Neural progenitor cell (in vitro differentiated cells): ENCODE measurements at places on chromosomes 3 and 15.

GRCh38 chr15:66603301-66604179 lies 37.7 kb upstream of the LCTL start:
- DNase-seq: peak; percentile 91

DNA sequence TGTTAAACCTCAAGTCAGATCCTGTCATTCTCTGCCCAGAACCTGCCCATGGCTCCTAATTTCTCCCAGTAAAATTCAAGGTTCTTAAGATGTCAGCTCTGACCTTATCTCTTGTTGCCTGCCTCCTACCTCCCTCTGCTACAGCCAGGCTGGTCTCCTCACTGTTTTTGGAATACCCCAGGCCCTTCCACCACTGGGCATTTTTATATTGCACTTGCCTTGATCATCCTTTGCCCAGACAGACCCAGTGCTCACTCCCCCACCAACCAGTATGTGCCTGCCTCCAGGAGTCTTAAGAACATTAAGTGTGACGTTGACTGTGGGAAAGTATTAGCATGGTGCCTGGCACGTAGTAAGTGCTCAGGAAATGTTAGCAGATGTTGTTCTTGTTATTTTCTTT lies 3.1 kb downstream of the MITF start:
- DNase-seq: no peak

DNA sequence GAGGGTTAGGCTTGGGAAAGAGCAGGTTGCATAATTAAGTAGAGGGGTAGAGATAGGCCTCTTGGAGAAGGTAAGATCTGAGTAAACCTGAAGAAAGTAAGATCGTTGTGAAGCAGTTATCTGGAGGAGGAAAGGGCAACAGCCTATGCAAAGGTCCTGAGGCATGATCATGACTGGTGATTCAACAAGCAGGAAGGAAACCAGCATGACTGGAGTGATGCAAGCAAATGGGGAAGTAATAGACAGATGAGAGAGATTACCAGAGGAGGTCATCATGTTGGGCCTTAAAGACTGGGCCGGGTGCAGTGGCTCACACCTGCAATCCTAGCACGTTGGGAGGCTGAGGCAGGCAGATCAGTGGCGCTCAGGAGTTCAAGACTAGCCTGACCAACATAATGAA lies 360.2 kb downstream of the EPHB1 start:
- no peak for DNase-seq

DNA sequence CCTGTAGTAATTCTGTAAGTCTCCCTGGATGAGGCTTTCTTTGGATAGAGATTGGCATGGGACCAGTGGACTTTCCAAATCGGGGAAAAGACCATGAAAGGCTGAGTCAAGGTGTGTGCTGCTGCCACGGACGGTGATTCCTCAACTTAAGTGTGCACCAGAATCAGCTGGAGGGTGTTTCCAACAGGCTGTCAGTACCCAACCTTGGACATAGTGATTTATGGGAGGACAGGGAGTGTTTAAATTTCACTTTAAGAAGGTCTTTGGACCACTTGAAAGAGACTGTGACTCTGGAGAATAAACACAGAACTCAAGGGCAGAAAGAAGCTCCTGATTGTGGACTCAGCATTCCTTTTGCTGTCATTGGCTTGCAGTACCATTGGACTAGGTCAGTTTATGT lies 20.4 kb upstream of the CHST2 start:
- no peak for DNase-seq

DNA sequence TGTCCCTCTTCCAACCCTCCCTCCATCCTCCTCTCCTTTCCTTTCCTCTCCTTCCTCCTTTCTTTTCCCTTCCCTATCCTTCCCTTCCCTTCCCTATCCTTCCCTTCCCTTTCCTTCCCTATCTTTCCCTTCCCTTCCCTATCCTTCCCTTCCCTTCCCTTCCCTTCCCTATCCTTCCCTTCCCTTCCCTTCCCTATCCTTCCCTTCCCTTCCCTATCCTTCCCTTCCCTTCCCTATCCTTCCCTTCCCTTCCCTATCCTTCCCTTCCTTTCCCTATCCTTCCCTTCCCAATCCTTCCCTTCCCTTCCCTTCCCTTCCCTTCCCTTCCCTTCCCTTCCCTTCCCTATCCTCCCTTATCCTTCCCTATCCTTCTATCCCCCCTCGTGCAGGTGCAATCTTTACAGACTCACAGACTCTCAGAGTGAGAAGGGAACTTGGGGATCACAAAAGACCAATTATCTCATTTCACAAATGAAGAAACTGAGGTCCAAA lies 31.5 kb downstream of the RASGRF1 start:
- no peak for DNase-seq

DNA sequence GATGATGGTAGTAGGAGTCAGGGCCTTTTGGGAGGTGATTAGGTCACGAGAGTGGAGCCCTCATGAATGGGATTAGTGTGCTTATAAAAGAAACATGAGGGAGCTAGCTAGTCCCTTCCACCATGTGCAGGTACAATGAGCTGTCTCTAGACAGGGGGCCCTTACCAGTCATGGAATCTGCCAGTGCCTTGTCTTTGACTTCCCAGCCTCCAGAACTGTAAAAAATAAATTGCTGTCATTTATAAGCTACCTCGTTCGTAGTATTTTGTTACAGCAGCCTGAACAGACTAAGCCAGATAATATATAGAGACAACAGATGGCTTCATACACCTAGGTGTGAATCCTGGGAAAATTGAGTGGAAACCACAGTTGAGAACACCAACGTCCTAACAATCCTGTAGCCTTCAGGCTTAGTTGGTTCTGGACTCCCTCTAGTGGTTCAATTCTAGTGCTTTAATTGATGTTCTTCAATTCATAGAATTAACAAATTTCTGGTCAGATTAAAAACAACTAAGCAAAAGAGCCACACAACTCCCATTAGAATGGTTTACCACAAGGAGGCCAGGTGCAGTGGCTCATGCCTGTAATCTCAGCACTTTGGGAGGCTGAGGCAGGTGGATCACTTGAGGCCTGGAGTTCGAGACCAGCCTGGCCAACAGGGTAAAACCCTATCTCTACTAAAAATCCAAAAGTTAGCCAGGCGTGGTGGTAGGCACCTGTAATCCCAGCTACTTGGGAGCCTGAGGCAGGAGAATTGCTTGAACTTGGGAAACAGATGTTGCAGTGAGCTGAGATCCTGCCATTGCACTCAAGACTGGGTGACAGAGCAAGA lies 21.3 kb upstream of the GATM start:
- DNase-seq: peak; percentile 70

- no peak for DNase-seq
Measured at GRCh38 chr3:48897460-48898376, 964 bp downstream of the SLC25A20 start.

DNA sequence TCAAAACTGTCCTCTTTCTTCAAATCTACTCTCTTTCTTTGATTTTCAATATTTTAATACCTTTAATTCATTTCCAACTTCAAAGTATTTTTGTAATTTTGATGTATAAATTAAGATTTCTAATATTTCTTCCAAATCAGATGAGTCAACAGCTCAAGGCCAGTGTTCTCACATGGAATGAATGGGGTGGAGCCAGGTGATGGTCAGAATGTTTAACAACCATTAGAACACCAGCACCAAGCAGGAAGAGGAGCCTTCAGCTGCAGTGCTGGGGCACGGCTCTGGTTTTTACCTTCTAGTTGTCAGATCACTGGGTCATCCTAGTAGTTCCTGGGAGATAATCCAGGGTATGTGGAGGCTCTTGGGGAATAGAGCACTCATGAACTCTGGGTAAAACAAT lies 494.5 kb upstream of the PDZRN3 start:
- no peak for DNase-seq

- DNase-seq: no peak
Measured at GRCh38 chr3:113717818-113718217, 21.4 kb upstream of the USF3 start.

GRCh38 chr15:96638793-96639192 lies 308.3 kb downstream of the NR2F2 start:
- DNase-seq: no peak

DNA sequence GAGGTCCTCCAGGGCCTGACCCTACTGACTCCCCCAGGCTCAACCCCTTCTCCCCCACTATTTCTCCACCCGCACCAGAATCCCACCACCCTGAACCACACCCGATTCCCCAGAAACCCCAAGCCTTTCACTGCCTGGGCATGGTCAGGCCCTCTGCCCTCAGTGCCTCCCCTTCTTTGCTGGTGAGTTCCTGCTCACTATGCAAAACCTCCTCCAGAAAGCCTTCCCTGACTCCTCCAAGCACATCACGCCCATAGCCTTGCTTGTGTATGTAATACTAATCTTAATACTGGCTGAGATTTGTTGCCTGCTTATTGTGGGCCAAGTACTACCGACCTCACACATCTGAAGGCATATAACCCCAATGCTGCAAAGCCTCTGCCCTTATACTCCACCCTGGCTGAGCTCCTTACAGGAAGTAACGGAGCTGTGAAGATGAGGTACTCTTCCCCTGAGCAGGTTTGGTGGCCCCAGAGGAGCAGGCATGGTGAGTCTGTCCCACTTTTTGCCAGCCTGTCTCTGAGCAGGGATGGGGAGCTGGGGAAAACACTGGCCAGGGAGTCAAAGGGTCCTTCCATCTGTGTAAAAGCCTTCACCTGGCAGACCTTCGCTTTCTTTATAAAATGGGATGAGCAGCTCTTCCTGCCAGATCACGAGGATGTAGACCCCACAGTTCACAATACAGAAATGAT lies 9.5 kb downstream of the RAB6B start:
- no peak for DNase-seq

- DNase-seq: no peak
Measured at GRCh38 chr3:43338295-43338694, 52.0 kb downstream of the SNRK start.

GRCh38 chr3:161694682-161695564 lies 198.3 kb downstream of the OTOL1 start:
- DNase-seq: no peak

DNA sequence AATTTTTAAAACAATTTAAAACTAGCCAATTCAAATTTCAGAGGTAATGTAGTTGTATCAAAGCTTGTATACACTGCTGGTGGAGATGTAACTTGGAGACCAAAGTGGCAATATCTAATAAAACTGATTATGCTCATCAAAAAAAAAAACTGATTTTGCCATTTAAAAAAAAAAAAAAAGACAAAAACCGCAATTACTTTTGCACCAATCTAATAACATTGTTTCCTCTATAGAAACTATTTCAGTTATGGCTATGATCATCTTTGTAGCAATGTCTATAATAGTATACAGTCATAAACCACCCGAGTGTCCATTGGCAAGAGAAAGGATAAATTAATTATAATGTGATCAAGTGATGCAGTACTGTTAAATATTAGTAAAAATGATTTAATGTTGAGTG lies 149.3 kb upstream of the SEMA6D start:
- no peak for DNase-seq

DNA sequence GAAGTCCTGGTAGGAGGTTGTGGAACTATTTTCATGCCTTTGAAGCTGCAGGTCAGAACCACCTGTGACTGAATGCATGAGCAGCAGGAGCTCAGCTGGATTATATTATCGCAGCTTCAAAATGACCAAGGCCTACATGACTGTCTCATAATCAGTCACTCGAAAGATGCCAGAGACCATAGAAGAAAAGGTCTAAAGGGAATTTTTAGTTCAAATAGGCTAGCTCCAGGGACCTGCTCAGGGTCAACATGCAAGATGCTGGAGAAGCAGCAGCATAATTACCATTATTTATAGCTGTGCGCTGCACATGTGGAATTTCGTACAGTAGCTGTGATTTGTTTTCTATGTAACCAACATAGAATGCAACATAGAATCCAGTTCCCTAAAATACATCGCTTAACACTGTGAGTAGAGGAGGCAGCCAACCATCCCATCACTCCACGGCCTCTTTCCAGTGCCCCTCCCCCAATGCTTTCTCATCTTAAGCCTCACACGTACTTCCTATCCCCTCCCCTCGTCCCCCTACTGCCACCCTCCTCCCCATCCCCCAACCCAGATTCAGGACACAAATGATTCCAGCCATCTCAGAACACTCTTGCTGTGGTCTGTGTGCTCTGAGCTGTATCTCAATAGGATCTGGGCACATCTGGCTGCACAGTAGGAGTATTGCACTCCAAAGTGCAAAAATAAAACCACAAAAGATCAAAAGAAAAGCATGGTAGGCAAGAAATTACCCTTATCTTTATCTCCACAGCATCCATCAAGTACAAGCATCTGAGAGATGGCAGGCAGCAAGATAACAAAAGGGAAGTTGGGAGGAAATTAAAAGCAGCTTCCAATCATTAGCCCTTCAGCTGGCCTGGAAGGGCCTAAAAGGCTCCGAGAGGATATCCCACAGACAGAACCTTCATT lies 352.8 kb upstream of the SEMA6D start:
- DNase-seq: peak; percentile 11

DNA sequence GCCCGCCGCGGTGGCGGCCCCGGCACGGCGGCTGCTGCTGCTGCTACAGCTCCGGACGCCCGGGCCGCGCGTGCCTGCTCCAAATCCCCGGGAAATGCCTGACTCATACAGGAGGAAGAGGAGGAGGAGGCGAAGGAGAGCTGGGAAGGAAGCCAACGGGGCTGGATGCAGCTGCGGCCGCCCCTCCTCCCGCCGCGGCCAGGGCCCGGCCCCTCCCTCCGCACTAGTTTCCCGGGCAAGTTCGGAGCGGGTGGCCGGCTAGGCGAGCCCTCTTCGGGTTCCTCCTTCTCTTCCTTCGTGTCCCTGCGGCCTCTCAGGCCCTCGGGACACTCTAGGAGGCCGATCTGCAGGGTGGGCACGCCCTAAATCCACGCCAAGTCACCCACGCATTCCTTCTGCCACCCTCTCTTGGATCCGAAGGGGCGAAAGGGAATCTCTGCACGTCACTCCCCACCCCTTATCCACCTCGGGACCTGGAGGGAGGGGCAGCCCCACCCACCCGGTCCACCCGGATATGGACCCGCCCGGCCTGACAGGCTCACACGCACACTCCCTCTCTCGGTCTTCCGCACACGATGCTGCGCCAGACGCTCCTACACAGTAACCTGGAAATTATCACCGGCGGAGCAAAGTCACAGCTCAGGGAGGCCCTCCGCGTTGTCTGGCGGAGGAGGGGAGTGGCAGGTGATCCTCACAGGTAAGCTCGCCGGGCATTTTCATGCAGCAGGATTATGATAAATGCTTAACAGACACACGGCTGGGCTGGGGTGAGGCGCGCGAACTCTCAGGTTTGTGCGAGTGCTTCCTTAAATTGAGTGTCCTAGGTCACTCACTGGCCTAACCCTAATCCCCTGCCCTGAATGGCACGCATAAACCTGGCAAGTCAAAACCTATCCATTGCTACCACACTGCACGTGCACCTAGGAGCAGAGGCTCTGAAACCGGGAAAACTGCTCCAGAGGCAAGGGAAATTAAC lies at the start of the genes OSBPL10 and ZNF860:
Gene OSBPL10 (minus strand): TSS at position 57 of the 976 bp plus-strand sequence. CDS start 83 bp downstream, outside the sequence.
Gene ZNF860 (plus strand): TSS at position 545 of the 976 bp plus-strand sequence. CDS start 7,330 bp downstream, outside the sequence.
- peak; percentile 75 for DNase-seq

DNA sequence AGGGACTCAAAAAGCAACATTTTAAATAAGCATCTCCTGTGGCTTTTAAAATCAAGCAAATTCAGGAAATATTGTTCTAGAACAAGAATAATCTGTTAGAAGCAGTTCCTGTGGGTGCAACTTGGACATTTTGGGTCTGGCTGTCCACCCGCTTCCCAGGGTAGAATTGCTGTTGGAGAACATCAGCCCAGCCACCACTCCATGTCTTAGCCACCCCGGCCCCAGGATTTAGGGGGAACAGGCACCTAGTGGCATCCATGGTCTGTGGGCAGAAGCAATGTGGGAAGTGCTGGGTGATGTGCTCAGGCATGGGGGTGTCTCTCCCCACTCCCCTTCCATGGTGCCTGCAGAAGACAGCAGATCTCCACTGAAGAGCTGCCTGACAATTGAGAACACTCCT lies 162.6 kb downstream of the KLF13 start:
- DNase-seq: no peak

GRCh38 chr3:158506456-158506855 lies 64.5 kb upstream of the MLF1 start:
- no peak for DNase-seq
